ENCODE measurements at places on chromosomes 3 and 15.

GRCh38 chr15:97013491-97013890 is 683.0 kb downstream of the NR2F2 start:
- DNase-seq: no peak

DNA sequence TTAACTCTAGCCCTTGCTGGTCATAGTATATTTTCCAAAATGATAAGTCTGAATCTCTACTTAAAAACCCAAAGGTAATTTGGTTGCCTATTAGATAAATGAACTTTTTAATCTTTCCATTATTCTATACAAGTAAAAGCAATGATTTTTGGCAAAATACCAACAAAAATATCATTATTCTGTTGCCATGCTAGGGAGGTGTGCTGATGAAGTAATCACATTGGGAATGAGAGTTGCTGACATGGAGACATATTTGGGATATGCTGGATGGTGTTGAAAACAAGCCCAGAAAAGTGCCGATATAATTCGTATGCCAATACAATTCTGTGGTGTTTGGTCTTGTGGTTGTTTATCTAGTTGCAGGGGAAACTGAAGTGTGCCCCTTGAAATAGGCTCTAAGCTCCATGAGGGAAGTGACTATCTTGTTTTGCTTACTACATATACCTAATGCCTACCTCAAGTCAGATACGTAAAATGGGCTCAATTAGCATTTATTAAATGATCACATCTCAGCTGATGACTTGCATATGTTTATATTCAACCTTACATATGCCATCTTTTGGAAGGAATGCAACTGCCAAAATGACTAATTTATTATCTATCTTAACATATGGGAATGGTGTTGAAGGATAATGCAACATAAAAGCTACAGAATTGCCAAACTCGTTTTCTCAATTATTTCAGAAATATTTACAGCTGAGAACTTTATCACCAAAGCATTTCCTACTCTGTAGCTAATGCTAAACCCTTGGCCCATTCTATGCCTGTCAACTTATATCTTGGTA is 5.8 kb downstream of the TOPBP1 start:
- DNase-seq: no peak

DNA sequence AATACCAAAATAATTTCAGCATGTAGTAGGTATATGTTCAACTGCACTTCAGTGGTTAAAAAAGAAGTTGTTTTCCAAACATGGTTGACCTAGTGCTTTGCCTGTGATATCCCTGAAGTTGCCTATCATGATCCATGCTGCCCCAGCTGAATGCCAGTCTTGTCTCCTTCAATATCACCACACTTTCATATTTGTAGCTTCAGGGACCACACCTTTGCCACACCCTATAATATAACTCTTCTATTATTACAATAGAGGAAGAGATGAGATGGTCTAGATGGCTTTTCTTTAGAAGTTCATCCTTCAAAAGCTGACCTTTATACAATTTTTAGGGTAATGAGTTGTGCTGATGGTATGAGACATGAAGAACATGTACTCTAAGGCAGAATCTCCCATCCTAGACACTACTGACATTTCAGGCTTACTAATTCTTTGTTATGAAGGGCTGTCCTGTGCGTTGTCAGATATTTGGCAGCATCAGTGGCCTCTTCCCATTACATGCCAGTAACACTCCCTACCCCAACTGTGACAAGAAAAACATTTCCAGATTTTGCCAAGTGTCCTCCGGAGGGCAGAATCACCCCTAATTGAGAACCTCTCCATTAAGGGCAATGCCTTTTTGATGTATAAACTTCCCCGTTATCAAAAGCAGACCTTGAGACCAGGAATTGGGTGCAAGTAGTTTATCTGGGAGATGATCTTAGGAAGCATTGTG is 76.2 kb upstream of the PLCL2 start:
- DNase-seq: no peak

DNA sequence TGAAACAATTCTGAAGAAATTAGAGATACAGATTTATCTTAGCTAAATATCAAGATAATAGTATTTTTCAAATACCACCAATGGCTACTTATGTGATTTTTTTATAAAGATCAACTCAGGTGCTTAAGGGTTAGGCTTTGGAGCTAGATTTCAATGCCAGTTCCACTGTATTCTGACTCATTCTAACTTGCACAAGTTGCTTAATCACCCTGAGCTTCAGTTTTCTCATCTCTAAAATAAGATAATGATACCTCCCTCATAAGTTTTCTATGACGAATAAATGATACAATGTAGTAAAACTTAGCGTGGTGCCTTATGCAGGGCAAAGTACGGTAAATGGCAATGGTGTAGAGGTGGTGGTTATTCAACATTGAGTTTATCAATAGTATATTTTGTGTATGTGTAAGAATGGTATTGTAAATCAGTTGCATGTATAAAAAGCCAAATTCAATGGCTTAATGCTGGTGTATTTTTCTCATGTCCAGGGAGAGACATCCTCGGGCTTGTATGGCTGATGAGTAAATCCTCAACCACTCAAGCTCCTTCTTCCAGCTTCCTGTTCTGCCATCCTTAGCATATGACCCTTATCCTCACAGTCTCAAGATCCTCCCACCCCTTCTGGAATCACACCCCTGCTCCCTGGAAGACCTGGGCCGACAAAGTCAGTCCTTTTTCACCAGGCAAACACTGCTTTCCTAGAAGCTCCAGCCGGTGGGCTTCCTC is 505.9 kb upstream of the CFAP20DC start:
- no peak for DNase-seq

DNA sequence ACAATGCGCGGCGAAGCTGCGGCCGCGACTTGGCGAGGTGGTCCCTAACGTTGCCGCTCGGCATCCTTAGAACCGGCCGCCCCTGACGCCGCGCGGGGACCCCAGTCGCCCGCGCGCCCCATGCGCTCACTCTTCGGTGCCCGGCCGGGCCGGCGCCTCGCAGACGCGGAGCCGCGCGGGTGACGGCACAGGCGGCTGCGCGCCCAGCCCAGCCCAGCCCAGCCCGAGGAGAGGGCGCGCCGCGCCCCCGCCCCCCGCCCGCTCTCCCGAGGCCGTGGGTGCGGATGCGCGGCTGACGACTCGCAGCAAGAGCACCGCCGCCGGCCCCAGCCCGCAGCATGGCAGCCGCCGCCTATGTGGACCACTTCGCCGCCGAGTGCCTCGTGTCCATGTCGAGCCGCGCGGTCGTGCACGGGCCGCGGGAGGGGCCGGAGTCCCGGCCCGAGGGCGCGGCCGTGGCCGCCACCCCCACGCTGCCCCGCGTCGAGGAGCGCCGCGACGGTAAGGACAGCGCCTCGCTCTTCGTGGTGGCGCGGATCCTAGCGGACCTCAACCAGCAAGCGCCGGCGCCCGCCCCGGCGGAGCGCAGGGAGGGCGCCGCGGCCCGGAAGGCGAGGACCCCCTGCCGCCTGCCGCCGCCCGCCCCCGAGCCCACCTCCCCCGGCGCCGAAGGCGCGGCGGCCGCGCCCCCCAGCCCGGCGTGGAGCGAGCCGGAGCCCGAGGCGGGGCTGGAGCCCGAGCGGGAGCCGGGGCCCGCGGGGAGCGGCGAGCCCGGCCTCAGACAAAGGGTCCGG is 437 bp downstream of the KLF13 start:
- no peak for DNase-seq

DNA sequence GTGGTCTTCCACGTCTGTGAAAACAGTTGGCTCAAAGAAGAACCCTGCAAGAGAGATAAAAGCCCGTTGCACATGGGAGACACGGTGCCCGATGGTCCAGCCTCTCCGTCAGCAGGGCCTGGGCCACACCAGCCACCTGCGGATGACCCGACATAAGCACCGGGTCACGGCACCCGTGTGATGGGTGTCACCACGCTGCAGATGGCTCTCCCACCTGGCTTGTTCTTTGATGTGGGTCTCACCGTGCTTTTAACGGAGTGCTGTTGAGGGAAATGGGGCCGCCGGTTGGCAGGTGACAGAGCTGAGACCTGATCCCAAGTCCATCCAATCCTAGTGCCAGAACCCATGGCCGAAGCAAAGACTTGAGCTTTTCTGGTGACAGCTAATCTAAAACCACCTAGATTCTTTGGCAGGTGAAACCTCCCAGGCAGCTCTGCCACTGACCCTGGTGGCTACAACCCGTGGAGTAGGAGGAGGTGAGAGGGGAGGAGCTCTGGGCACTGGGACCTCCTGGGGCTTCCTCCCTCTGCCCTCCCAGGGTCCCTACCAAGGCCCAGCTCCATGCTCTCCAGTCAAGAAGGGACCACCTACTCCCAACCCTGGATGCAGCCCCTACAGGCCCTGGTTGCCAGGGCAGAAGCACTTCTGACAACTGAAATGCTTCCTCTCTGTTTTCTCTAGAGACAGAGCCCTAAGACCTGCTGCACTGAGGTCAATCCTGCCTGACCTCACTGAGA is 23.4 kb upstream of the SLC41A3 start:
- peak; percentile 24 for DNase-seq

- no peak for DNase-seq
Measured at GRCh38 chr3:47622671-47623461, 44.2 kb upstream of the CSPG5 start.

DNA sequence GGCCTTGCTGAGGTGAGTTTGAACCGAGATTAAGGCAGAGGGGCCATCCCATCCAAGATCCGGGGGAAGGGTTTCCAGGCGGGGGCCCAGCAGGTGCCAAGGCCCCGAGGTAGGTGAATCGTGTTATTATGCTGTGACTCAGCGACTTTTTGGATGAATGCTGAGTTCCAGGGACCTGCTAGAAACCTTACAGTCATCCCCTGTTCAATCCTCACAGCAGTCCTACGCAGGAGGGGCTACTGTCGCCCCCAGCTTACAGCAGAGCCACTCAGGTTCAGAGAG is 40.9 kb downstream of the DNAJB8 start:
- DNase-seq: no peak

- no peak for DNase-seq
Measured at GRCh38 chr3:194937882-194938321, 252.2 kb downstream of the FAM43A start.

DNA sequence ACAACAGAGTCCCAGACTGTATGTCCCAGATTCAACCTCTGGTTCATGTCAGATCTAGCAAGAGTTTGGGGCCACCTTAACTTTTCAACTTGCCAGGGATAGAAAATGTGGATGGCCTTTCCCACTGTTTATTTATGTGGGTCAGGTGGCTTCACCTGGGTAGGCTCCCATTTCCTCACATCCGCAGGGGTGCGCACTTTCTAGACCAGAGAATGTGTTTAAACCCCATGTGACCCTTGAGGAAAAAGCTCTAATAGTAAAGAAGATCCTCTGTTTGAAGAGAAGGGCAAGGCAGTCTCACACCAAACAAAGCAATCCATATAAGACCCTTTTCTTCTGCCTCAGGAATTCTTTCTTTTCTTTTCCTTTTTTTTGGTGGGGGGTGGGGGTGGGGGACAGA is 167.2 kb upstream of the TSC22D2 start:
- DNase-seq: no peak

- no peak for DNase-seq
Measured at GRCh38 chr3:150504483-150504882, 41.8 kb downstream of the SERP1 start.

- DNase-seq: no peak
Measured at GRCh38 chr3:170049146-170050000, 11.6 kb downstream of the GPR160 start.

- DNase-seq: no peak
Measured at GRCh38 chr3:151213881-151214280, 10.9 kb upstream of the GPR171 start.

DNA sequence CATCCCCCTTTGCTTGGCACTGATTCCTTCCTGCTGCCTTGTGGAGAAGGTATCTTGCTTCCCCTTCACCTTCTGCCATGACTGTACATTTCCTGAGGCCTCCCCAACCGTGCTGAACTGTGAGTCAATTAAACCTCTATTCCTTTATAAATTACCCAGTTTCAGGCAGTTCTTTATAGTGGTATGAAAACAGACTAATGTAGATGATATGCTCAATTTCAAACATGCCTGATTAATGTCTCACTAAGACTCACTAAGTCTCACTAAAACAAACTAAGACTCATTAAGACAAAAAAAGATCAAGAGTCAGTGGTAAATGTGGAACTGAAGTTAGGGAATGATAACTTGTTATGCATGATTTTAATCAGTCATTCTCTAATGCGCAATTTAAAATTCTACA is 606.6 kb downstream of the RBMS3 start:
- no peak for DNase-seq

All from activated T-cell treated with anti-CD3 and anti-CD28 coated beads, Interleukin-2, amount 50 U/mL, for 24 hours (primary cell).